ENCODE measurements at places on chromosomes 13 and 19.

GRCh38 chr13:24747248-24748060 is 16.5 kb upstream of the RNF17 start:
- no peak for DNase-seq

DNA sequence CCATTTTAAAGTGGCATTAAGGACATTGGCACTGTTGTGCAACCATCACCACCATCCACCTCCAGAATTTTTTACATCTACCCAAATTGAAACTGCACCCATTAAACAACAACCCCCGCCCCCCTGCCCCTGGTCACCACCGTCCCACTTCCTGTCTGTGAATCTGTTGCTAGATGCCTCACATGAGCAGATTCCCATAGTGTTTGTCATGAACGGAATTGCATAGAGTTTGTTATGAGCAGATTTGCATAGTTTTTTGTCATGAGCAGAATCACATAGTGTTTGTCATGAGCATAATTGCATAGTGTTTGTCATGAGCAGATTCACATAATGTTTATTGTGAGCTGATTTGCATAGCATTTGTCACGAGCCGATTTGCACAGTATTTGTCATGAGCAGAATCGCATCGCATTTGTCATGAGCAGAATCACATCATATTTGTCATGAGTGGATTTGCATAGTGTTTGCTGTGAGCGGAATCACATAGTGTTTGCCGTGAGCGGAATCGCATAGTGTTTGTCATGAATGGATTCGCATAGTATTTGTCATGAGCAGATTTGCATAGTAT is 54.0 kb upstream of the GTF3A start:
- no peak for DNase-seq

DNA sequence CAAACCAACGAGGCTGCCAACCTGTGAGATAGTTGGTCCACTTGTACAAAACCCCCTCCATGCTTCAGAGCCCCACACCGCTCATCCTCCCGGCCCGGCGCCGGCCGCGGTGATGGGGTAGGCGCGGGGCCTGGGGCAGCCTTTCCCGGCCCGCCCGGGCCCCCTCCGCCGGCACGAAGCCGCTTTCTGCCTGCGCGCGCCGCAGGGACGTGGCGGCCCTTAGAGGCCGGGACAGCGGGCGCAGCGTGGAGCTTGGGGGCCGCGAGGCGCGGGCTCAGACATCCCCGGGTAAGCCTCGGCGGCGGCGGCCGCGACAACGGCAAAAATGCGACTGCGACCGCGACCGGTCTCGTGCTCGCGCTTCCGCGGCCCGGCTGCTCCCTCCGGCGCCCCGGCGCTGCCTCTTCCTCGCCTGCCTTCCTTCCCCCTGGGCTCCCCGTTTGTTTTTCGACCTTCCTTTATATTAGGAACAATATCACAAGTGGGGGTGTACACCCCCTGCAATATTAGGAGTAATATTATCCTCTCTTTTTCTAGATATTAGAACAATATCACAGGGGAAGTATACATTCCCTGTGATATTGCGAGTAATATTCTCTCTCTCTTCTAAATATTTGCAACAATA is 53.9 kb upstream of the CEACAM21 start:
- no peak for DNase-seq

GRCh38 chr13:32751340-32751739 is 165.1 kb downstream of the PDS5B start:
- no peak for DNase-seq

DNA sequence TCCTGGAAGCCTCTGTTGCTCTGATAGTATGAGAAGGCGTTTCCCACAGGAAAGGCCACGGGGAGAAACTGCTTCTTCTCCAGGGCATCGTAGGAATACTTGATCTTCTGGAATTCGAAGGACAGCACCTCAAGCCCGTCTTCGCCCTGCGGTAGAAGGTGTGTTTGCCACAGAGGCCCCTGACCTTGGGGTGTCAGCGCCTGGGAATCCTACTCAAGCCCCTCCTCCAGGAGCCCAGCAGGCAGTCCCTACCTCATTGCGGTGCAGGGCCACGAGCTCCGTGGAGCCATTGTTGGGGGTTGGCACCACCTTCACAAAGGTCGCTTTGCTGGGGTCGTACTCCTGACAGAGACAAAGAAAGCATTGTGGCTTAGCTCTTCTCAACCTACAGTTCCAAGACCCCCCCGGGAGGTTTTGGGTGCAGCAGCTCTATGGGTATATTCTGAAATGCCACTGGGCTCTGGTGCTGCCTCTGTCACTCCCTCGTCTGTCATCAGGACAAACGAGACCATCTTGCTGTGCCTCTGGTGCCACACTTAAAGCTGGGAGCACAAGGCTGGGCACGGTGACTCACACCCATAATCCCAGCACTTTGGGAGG is 3.7 kb downstream of the ATP13A1 start:
- no peak for DNase-seq

DNA sequence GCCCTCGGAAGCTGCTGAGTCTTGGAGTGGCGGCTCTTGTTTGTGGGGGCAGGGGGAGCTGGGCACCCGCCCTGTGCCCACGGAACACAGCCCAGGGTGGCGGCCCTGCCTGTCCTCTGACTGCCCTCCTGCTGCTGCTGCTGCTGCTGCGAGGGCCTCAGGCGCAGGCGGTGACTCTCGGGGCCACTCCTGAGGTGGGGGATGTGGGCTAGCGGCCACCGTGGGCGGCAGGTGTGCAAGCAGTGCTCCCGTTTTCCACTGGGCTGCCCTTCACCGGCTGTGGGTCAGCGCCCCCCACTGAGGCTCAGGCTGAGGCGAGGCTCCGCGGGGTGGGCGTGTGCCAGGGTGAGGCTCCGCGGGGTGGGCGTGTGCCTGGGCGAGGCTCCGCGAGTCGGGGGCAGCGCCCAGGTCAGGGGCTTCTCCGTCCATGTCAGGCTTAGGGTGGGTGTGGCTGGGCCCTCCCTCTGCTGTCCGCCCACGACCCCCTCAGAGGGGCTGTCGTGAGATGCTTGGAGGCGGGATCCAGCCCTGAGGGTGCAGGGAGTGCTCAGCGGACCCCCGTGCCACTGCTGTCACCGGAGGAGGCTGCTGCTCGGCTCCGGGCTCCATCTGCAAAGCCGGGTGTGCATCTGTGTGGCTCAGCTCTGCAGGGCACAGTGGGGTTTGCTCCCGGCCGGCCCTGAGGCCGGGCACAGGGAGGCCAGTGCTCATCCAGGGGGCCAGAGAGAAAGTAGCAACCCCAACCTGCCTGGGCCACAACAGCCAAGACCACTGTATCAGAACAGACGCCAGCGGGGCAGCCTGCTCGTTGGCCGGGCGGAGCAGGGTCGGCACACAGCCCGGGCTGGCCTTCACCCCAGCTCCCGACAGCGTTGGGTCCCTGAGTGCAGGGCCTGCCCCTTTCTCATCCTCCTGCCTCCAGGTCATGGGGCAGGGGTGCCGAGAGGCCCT is 14.5 kb downstream of the CSNK1G2 start:
- DNase-seq, result no peak

- DNase-seq, result no peak
Observed at GRCh38 chr13:40389081-40389641, 277.3 kb downstream of the FOXO1 start.

All from substantia nigra (tissue), 51 donors.